ENCODE measurements at places on chromosomes 2 and 18. TPM values are rescaled to one million over a fixed set of nuclear protein-coding genes. Genes with fewer than 3 reads are reported as not detected.

Gene GCC2
- total RNA-seq: 44.1 TPM

Gene RAPGEF4
- total RNA-seq: 1.3 TPM

Gene ARHGEF4
- 4.3 TPM for total RNA-seq

Gene NOTO
- total RNA-seq: not detected

Gene RSAD2
- 3.7 TPM for total RNA-seq

Gene FIGN
- total RNA-seq: not detected

Gene MSTN
- not detected for total RNA-seq

Gene ANKRD30BL
- total RNA-seq: not detected

Gene CAPN14
- 0.69 TPM for total RNA-seq

Gene IL18RAP
- 6.0 TPM for total RNA-seq

Gene FRZB
- total RNA-seq: not detected

Gene RAMP1
- total RNA-seq: 1.0 TPM

Gene CROCC2
- total RNA-seq: not detected

Gene SLC38A11
- not detected for total RNA-seq

Gene LYG1
- total RNA-seq: 0.54 TPM

Gene REG3G
- total RNA-seq: not detected

Gene TRIM43
- not detected for total RNA-seq

Gene SLC40A1
- 1.2 TPM for total RNA-seq

Gene RELCH
- 18.4 TPM for total RNA-seq

Gene GKN2
- not detected for total RNA-seq

Gene AKAIN1
- not detected for total RNA-seq

Gene FEV
- total RNA-seq: not detected

Gene INPP1
- 10.2 TPM for total RNA-seq

Gene BOK
- total RNA-seq: 0.16 TPM

Gene DSG2
- total RNA-seq: 0.41 TPM

Gene OTOF
- 0.81 TPM for total RNA-seq

Gene ST3GAL5
- 21.5 TPM for total RNA-seq

Gene CHRNG
- not detected for total RNA-seq

Gene ERMN
- 0.87 TPM for total RNA-seq

Gene ALPI
- total RNA-seq: not detected

Gene FOXI3
- total RNA-seq: not detected

Gene MREG
- total RNA-seq: 8.0 TPM
